Upper lobe of right lung (tissue), 1 donor: ENCODE measurements at places on chromosomes 11 and 22.

DNA sequence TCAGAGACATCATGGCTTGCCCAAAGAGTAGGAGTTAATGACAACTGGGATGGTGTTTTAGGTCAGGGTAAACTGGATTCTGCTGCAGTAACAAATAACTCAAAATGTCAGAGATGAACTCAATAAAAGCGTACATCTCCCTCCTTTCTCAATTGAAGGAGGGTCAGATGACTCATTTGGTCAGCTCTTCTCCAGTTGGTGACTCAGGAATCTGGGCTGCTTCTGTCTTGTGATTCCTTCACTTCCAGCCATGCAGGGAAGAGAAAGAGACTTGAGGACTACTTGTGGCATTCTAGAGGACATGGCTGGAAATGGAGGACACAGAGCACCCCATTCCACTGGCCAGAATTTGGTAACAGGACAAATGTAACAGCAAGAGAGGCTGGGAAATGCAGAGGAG, 3.2 kb upstream of the SYT13 start:
- no peak overlapping the region for H3K27ac ChIP-seq
- H3K27me3 ChIP-seq: peaks cover 46% of the 10 kb centered on the region
- no peaks in the 10 kb centered on the region for H3K4me1 ChIP-seq
- DNase-seq: no peak

DNA sequence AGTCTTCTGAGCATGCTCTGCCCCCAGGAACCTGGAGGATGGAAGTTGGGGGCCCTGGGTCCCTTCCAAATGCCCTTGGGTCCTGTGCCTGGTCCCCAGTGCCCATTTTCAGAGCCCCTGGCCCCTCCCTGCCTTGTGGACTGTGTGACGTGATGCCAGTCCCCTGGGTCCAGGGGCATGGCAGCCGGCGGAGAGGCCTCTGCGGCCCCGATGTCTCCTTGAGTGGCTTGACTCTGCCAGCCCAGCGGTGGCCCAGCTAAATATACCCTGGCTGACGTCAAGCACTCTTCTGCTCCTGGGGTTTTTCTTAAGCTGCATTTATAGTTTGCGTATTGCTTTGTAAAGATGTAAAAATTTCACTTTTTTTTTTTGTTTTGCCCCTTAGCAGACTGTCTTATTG, 35.2 kb upstream of the PARVG start:
- no peak overlapping the region for H3K4me3 ChIP-seq
- H3K36me3 ChIP-seq: peaks cover 5% of the 10 kb centered on the region
- DNase-seq: no peak

DNA sequence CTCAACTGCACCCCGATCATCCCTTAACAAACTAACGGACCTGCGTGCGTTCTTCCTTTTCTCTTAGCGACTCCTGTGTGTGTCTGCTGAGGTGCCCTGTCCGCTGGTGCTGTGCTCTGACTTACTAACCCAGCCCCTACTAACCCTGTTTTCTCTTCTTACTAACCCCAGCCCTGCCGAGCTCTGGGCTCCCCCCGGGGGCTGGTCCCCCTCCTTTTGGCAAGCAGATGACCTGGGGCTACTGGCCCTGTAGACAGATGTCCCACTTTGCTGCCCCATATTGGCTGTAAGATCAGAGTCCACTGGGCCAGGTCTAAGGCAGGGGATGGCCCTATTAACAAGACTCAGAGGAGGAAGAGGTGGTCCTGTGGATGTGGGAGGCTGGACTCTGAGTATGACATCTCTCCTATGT, 14.7 kb downstream of the MIAT start:
- peak overlapping the region; percentile 98 for H3K27ac ChIP-seq
- peaks cover 40% of the 10 kb centered on the region for H3K4me1 ChIP-seq
- no peaks in the 10 kb centered on the region for H3K36me3 ChIP-seq
- no peak for DNase-seq
- H3K27me3 ChIP-seq: no peaks in the 10 kb centered on the region

DNA sequence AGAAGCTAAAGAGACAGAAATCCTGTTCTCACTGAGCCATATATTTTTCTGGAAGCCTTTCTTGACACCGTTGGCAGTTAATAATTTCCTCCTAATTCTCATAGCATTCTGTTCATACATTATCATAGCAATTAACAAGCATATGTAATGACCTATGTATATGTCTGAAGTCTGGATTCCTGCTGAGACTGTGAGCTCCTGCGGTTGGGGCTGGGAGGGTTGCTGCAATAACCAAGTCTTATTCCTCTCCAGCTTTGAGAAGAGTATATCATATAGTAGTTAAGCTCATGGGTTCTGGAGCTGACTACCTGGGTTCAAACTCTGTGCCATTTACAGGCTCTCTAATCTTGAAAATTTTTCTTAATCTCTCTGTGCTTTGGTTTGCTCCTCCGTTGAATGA, 175.2 kb downstream of the MAML2 start:
- peaks cover 25% of the 10 kb centered on the region for H3K4me1 ChIP-seq
- H3K36me3 ChIP-seq: no peaks in the 10 kb centered on the region
- H3K4me3 ChIP-seq: no peak overlapping the region
- H3K27me3 ChIP-seq: no peaks in the 10 kb centered on the region
- DNase-seq: no peak
- H3K27ac ChIP-seq: peak overlapping the region; percentile 17

DNA sequence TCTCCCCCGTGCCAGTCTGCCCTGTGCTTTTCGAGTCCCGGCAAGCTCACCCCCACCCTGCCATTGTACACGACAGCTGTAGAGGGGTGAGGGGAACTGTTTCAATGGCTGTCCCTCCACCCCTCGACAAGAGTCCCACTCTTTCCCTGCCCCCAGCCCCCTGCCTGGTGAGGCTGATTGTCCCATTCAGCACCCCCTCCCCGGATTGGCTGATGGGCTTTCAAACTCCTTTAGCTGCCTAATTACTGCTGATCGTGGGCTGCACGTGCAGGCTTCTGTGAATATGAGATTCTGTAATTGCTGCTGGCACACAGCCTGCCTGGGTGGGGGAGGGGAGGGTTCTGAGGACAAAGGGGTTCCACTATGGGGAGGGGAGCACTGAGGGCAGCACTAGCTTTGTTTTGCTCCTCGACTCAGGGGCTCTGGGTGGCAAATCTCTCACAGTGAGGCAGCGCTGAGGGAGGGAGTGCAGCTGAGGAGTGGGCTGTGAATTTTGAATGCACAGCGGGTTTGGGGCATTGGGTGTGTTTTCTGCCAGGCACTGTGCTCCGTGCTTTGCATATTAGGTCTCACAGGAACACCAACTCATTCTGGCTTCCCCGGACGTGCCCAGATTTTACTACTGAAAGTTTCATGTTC, 42.6 kb upstream of the ACCSL start:
- no peaks in the 10 kb centered on the region for H3K36me3 ChIP-seq
- no peak overlapping the region for H3K4me3 ChIP-seq
- no peaks in the 10 kb centered on the region for H3K27me3 ChIP-seq
- no peak overlapping the region for H3K27ac ChIP-seq

GRCh38 chr11:106581399-106581798, 436.9 kb downstream of the GUCY1A2 start:
- no peaks in the 10 kb centered on the region for H3K36me3 ChIP-seq
- no peaks in the 10 kb centered on the region for H3K27me3 ChIP-seq
- H3K4me1 ChIP-seq: no peaks in the 10 kb centered on the region
